ENCODE measurements at places on chromosomes 4 and X.

GRCh38 chr4:152956650-152957436 is 20.7 kb downstream of the FHDC1 start:
- no peak for DNase-seq

DNA sequence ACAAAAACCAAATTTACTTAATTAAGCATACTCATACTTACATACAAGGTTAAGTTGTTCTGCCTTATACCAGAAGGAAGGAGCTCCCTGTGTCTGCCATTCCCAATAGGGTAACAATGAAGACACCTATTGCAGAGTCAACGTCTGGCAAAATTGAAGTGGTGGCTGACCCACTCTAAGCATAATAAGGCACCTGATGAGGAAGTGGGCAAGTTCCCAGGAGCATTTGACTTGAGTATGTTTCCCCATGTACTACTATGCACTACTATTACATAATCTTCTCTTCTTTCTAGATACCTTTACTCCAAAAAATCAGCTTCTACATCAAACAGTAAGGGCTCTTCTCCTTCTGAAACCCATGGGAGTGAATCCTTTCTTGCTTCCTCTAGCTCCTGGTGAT is 591.5 kb downstream of the PPARGC1A start:
- DNase-seq = no peak

DNA sequence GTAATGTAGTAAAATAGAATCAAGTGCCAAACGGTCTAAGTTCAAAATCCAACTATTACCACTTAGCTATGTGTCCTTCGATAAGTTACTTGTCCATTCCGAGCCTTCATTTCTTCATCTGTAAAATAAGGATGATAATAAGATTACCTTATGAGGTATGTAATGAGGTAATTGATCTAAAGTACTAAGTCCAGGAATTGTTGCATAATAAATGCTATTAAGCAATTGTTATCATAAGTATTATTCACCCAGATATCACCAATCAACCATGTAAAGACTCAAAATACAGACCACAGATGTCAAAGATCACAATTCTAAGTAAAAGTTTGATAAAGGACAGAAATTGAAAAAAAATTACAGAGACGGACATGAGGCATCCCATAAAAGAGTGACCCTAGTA is 168.4 kb upstream of the POU3F4 start:
- DNase-seq = no peak

DNA sequence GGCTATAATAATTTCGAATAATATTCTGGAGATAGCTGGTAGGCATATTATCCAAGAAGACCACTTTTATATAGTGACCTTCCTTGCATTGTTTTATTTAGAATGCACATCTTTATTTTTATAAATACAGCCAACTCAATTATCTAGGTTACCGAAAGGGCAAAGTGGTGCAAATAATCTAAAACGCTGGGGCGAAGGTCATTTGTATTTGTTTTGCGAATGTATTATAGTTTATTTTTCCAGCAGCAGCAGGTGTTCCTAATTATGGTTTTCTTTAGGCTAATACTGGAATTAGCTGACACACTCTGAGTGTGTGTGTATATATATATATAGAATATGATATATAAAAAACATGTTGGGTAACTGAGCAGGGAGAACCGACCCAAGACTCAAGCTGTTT is 48.1 kb upstream of the RAP2C start:
- no peak for DNase-seq

DNA sequence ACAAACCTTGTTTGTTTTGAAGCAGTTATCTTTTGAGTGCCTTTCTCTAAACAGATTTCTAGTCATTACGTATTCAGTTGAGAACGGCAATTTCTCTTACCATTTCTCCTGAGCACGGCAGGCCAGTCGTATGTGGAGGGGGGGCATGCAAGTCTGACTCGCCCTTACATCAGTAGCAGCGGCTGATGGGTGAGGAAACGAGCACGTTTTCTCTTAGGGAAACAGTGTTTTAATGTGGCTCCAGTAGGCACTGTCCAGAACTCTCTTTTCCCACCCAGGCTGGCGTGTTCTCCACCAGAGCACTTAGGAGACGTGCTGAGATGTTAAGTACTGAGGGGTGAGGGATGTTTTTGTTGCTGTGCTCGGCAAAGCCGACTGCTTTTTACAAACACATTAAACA is 240.5 kb downstream of the STIM2 start:
- DNase-seq = no peak

- DNase-seq = no peak
These were observed 154.2 kb upstream of the NEIL3 start for GRCh38 chr4:177155454-177155853.

- DNase-seq = no peak
These were observed 5.3 kb upstream of the AGA start for GRCh38 chr4:177447417-177448004.

DNA sequence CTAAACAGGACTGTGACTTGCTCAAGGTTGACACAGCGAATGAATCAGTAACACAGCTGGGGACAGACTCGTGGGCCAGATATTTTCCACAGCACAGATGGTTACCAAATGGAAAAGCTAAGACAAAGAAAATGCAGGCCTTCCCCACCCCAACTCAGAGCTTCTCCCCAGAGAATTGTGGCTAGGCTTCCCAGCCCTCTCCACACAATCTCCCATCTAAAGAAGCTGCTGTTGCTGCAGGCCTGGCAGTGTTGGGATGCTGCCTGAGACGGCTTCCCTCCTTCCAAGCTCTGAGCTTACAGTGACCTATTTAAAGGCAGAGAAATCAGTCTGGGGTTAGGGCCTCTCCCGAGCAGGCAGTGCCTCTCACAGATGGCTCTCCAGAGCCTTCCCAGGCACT is 46.5 kb upstream of the PGRMC1 start:
- no peak for DNase-seq

GRCh38 chr4:109020861-109021260 is 258.0 kb upstream of the ETNPPL start:
- DNase-seq = no peak

GRCh38 chr4:8439914-8440491 is 520 bp downstream of the ACOX3 start:
- no peak for DNase-seq

DNA sequence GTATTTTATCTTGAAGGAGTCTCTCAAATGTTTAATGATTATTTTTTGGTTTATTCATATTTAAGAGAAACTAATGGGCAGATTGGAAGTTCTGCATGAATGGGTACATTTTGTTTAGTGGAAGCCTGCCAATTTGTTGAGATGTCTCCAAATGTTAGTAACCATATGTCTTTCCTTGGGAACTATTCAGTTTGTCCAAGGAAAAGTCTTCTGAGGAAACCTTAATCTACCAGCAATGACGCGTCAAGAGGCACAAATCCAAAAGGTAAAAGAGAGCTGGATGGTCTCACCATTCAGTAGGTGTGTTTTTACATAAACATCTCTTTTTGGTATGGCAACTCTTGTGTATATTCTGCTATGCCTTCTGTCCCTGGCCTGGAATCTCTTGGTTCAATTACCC is 37.4 kb upstream of the NDST3 start:
- DNase-seq = no peak

GRCh38 chr4:121900132-121900983 is 30.1 kb upstream of the BBS7 start:
- DNase-seq = peak; percentile 3

- no peak for DNase-seq
These were observed 186.7 kb upstream of the PSAPL1 start for GRCh38 chr4:7621252-7622035.

- DNase-seq = no peak
These were observed 70.8 kb upstream of the HHIP start for GRCh38 chr4:144575181-144575580.

DNA sequence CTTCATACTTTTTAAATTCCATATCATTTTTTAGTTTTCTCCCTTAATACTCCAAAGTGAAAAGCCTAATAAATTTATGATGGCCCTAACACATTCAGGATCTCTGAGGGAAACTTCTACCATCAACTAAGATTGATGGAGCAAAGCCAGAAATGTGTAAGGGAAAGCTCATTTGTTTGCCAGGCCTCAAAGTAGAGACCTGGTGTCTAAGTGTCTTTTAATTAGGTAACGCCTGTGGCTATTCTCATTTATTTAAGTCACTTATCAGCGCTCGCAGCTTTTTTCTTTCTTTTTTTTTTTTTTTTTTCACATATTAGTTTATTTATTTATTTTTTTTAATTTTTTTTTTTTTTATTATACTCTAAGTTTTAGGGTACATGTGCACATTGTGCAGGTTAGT is 242.4 kb downstream of the TMA16 start:
- DNase-seq = no peak

DNA sequence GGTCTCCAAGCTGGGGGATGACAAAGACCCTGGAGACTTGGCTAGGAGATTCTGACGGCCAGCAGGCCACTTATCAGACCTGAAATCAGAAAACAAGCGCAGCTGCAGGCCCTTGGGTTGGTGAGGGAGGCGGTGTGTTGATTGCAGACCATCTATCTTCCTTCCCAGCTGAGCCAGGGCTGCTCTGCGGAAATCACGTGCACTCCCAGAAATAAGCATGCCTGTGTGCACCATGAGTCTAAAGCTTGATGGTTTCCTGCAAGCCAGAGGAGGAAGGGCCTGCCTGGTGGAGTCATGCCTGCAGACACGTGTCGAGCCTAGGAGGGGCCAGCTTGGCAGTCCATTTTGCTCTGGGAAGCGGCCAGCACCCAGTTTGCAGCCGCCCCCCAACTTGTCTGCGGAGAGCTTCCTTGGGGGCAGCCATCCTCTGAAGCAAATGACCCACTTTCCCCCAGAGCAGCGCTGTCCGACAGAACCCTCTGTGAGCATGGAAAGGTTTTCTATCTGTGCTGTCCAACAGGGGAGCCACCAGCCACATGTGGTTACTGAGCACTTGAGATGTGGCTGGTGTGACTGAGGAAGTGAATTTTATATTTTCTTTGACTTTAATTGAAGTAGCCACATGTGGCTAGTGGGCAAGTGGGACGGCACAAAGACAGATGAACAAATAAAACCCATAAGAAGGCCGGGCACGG is 175.7 kb upstream of the BCOR start:
- no peak for DNase-seq

- DNase-seq = no peak
These were observed 30.6 kb upstream of the TMEM184C start for GRCh38 chr4:147586637-147587036.

DNA sequence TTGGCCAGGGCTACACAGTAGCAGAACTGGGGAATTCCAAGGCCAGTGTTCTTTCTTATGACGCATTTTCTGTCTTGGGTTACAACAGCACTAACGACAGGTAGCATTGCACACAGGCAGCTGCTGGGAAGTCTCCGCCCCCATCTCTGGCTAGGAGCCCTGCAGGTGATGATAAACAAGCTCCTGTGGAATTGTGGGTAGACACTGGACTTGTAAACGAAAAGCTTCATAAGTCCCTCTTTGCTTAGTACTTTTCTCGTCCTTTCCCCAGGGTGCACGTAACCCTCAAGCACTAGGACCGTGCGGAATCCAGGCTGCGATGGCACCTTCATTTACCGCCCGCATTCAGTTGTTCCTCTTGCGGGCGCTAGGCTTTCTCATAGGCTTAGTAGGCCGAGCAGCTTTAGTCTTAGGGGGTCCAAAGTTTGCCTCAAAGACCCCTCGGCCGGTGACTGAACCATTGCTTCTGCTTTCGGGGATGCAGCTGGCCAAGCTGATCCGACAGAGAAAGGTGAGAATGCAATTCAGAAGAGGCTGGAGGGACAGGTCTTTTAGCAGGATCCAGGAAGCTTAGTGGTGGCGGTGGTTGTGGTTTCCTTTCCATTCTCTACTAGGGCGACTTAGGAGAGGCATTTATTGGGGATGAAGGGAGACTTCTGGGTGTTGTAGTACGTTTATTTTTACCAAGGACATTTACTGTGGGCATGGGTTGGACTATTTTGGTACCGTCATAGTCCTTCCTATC is at the start of gene FAAH2:
FAAH2 (plus strand) TSS at position 200 of the 745 bp plus-strand sequence; CDS start at position 320, 120 bp downstream.
- DNase-seq = peak; percentile 87

DNA sequence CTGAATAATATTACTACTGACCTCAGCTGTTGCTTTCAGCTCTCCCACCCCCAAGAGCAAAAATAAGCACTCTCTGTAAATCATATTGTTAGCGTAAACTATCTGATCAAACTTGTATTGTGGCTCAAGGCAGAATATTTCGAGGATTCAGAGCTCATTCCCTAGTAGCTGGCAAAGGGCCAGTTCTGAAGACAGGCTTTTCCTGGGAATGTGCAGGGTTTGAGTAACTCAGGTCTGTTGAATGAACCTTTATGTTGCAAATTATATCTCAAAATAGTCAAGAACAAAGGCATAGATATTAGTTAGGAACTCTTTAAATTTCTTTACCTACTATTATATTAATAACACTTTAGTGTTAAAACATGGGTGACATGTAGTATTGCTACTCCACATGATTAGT is 454.9 kb downstream of the CCSER1 start:
- DNase-seq = no peak

DNA sequence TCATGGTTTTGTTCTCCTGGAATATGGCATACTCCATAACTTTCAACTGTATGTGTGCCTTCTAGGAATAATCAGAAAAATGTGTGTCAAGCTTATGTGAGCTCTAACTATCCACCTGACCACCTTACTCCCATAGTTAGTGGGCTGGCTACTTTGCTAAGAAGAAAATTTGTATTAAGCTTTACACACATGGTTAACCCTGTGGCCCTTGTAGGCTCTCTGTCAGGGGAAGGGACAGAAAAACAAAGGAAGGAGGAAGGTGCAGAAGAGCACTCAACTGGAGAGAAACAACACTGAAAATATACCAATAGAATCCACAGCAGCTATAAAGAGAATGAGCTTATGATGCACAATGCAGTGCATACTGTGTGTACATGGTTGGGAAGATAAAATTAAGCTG is 84.6 kb downstream of the PPP3CA start:
- DNase-seq = no peak
